ENCODE measurements at places on chromosomes 16 and 17.

- DNase-seq = no peak
Measured at GRCh38 chr16:55036371-55036821, 105.7 kb downstream of the IRX5 start.

DNA sequence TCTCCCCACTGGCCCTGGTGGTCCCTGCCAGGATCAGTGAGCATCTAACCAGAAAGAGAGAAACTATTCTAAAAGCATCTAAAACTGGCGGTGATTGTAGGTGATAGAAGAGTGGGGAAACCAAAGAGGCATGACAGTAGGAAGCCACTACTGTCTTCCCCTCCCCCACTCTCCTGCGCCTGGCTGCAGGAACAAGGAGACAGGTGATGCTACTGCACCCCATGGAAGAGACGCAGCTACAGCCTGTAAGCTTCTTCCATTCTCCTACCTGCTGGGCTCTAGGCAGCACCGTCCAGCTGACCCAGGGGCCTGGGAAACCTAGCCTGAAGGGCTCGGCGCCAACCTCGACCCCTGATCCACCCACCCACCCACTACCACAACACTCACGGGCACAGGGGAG is 32.4 kb upstream of the CSNK2A2 start:
- no peak for DNase-seq

GRCh38 chr16:23509441-23509754 is 896 bp downstream of the GGA2 start:
- DNase-seq = no peak

DNA sequence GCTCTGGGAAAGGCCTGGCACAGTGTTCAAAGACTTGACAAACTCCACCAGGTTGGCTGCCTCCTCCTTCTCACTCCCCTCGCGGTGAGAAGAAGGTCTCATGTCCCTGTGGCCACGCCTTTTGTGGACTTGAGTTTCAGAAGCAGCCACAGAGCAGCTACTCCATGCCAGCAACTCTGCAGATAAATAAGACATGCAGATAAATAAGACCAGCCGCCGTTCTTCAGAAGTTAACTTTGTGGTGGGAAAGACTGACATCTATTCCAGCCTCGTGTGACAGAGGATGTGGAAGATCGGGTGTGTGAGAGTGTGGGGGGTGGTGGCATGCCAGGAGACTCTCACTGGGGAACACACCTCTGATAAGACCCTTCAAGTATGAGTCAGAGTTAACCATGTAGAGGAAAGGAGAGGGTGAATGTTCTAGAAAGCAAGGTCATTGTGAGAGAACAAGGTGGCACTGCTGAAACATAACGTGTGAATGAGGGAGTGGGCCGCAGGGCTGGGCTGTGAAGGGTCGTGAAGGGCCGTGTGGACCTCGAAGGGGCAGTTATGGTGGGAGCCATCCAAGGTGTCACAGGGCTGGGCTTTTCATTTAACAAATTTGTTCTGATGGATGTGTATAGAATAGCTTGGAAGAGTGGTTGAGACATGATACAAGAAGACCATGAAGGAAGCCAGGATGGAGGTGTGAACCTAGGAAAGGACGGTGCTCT is 830 bp downstream of the SPACA3 start:
- DNase-seq = no peak

- DNase-seq = no peak
Measured at GRCh38 chr16:84931107-84931494, 80.2 kb downstream of the ZDHHC7 start.

- DNase-seq = no peak
Measured at GRCh38 chr17:81976332-81977210, 858 bp upstream of the ASPSCR1 start.

DNA sequence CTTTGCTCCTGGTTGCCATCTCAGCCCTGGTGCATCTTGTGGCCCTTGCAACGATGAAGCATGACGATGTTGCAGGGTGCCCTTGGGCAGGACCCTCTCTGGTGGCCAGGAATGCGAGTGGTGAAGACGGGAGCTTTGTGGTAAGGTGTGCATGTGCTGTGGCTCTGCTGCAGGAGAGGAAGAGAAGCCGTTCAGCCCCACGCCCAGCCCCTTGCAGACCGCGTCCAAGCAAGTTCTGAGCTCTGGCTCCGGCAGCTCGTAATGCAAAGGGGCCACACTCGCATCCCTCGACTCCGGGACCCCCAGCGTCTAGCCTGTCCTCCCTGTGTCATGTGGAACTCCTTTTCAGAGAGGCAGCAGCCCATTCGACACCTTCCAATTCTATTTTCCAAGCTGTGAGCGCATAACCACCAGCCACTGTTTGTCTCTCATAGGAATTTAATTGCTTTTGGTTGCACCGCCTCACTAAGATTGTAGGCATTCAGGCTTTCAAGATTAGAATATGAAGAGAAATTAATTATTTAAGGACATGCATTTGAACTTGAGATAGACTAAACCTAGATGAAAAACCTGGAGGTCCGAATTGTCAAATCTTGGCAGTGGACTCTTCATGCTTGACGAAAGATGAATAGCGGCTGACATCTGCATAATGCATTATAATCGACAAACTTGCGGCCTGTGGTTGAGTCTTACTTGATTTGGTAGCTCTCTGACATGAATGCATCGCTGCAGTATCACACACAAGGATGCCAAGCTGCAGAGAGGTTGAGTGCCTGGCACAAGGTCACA is 21.1 kb upstream of the KCNG4 start:
- DNase-seq = no peak

GRCh38 chr17:44007346-44008204 is 3.2 kb downstream of the NAGS start:
- DNase-seq = peak; percentile 22

DNA sequence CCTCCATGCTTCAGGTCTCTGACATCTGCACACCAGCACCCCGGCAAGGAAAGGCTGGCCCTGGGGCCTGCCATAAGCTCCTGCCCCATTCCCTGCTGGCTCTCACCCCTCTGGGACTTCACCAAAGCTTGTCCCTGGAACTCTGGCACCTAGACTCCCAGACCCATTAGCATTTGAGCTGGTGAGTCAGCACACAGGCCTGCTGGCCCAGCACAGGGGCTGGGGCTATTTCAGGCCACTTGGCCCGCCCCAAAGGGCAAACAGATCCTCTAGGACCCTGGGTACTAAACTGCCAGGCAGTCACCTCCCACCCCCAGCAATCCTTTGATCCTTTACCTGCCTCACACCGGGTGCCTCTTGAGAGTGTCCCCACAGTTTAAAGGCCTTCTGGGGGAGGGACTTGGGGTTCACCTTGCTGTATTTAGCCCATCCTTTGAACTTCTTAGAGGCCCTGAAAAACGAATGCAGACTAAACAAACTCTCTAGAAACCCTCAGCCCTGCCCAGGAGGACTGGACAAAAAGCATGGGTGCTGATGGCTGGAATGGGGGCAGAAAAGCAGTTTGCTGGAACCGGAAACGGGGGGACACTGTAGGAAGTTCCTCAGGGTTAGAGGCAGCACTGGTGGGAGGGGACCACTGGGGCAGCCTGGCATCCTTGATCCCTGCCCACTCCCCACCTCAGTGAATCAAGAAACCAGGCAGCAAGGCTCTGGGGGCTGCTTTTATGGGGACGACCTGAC is 3.2 kb upstream of the SAMD14 start:
- peak; percentile 48 for DNase-seq

DNA sequence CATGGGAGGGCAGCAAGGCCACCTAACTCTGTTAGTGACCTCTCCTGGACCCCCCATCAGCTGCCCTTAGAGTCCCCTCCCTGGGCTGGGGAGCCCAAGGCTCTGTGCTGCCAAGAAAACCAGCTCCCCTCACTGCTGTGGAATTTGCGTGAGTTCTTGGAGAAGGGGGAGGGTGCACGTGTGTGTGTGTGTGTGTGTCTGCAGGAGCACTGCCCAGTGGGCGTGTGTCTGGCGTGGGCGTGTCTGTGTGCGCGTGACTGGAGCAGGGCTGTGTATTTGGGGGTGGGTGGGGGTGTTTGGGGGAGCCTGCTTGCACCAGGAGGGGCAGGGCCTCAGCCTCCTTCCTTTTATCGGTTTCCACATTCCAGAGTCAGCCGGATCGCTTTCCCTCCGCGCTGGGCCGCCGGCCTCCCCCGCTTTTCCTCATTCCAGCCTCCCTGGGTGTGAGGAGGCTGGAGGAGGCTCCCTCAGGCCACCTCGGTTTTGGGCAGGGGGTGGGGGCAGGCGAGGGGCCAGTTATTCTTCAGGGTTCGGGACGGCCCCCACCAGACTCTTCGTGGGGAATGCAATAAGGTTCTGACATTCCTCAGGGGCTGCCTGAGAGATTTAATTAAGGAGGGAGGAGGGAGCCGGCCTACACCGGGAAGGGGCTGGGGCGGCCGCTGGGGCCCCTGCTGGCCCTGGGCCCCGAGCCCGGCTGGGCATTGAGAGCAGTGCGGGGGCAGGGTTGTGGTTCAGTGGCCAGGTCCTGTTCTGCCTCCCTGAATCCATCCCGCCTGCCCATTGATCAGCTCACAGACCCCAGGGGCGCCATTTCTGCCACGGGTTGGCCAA is 2.5 kb downstream of the VASN start:
- DNase-seq = peak; percentile 95

GRCh38 chr17:76421044-76421407 is 31.9 kb downstream of the UBE2O start:
- DNase-seq = no peak

GRCh38 chr16:56987692-56988091 is 1.7 kb upstream of the NLRC5 start:
- DNase-seq = no peak

GRCh38 chr16:51869176-51869575 is 677.8 kb downstream of the TOX3 start:
- no peak for DNase-seq

DNA sequence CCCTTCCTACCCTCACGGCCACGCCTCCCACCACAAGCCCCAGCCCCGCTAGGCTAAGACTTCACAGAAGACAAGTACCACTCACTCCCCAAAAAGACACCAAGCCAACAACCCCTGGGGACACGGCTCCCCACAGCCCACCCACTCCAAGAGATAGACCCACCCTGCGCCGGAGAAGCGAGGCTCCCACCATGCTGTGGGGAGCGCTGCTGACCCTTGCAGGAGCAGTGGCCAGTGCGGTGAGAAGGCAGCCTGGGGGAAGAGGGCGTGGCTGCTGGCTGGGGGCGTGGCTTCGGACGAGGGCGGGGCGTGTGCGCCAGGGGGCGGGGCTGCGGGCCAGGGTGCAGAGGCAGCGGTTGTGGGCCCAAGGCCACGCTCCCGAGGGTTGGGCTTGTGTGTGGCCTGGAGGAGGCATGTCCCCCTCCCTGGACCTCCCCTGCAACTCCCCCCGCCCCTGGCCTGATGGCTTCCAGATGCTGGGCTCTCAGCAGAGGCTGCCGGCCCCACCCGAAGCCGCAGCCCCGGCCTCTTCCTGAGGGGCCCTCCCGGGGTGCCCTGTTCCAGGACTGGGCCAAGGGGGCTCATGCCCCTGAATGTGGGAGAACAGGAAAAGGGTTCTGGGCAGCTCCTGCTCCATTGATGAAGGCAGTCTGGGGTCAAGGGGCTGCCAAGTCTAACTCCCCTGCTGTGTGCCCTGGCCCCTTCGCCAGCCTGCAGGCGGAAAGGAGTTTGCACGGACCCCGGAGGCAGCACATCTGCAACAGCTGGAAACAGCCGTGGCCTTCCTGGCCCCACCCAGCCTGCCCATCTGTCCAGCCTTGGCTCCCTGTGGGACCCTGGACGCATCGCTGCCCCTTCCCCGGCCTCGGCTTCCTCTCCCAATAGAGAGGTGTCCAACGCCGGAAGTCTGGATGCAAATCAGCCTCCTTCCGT is 9.1 kb downstream of the TFAP4 start:
- DNase-seq = peak; percentile 11

- DNase-seq = no peak
Measured at GRCh38 chr17:19018600-19018950, 14.0 kb upstream of the FAM83G start.

- peak; percentile 69 for DNase-seq
Measured at GRCh38 chr17:49022391-49022941, 25.3 kb downstream of the IGF2BP1 start.

GRCh38 chr16:53945996-53946395 is 242.0 kb downstream of the FTO start:
- DNase-seq = peak; percentile 71

DNA sequence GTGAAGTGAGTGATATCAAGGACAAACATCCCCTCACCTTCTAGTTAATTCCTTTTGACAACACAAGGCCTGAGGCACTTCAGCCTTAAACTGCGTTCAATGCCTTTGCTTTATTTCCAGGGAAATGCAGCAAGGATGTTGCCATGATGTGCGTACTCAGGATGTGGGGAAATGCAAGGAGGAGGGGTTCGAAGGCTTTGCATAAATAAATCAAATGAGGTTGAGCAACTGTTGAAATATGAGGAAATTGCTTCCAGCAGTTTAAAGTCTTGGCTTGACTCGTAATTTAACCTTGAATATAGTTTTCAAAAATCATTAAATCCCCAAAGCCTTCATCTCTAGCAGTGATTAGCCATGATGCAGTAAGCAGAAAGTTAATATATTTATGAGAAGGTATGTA is 81.8 kb upstream of the CCL2 start:
- peak; percentile 25 for DNase-seq

DNA sequence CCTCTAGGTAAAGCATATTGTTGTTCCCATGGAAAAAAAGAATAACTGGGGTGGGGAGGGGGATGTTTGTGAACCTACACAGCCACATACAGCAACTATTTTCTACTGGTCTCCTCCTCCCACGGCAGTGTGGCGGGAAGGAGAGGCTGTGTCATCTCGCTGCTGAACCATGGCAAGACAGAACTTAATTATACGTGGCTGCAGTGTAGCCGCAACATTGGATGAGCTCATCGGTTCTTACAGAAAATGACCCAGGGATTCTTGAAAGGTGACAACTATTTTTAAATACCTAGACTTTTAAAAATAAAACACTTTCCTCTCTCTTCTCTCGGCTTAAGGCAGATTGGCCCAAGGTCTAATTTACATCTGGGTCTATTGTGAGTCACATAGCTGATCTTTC is 19.8 kb upstream of the TEKT3 start:
- no peak for DNase-seq

DNA sequence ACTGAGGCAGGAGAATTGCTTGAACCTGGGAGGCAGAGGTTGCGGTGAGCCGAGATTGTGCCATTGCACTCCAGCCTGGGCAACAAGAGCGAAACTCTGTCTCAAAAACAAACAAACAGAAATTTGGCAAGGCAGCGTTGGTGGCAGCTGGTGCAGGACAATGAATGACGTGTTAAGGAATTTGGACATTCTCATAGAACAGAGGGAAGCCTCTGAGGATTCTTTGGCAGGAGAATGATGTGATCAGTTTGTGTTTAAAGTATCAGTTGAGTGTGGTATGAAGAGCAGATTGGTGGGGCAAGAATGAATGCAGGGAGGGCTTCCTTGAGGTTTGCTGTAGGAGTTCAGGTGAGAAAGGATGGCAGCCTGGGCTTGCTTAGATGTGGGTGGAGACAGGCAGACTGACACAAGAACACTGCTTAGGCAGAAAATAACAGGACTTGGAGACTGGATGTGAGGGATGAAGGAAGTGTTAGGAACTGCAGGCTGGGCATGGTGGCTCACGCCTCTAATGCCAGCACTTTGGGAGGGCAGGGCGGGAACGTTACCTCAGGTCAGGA is 4.8 kb downstream of the CYB5D2 start:
- no peak for DNase-seq

- no peak for DNase-seq
Measured at GRCh38 chr16:74931445-74931844, 53.5 kb downstream of the WDR59 start.

- peak; percentile 38 for DNase-seq
Measured at GRCh38 chr17:1188812-1189504, 9.2 kb upstream of the ABR start.

Data from fibroblast of lung (primary cell).